ENCODE measurements at places on chromosomes 6 and 20.

DNA sequence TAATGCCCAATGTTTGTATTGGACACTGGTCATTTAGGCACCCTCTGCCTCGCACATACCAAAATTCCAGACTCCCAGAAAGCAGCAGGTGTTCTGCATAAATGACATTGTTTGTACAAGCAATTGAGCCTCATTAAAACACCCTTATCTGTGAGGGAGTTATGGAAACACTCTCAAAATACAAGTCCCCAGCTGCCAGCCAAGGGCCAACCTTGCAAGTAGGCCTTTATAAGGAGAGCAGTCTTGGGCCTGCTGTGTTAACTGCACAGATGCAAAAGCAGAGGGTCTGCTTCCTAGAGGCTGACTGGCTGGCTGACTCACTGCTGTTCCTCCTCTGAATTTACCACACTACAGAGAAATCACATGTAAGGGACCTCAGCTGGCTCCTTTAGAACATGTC lies 150.4 kb upstream of the HMGN3 start:
- no peak for DNase-seq

DNA sequence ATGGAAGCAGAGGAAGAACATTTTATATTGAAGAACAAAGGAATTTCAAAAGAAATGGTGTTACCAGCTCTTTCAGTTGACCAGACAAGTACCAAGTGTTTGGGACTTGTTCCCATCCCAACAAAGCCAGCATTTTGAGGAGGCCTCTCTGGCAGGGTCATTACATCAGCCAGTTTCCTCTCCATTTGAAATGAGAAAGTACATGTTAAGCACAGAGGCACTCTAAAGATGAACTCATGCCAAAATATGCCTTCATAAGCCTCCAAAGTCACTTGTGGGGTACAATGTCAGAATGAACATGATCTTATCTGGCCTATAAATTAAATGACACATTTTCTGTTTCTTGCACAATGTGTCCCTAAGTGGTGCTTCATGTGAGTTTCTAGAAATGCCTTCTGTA lies 223.9 kb downstream of the PRL start:
- no peak for DNase-seq

- no peak for DNase-seq
Measured at GRCh38 chr20:40481743-40482458, 207.1 kb downstream of the MAFB start.

- no peak for DNase-seq
Measured at GRCh38 chr20:23097636-23098580, 11.8 kb upstream of the CD93 start.

DNA sequence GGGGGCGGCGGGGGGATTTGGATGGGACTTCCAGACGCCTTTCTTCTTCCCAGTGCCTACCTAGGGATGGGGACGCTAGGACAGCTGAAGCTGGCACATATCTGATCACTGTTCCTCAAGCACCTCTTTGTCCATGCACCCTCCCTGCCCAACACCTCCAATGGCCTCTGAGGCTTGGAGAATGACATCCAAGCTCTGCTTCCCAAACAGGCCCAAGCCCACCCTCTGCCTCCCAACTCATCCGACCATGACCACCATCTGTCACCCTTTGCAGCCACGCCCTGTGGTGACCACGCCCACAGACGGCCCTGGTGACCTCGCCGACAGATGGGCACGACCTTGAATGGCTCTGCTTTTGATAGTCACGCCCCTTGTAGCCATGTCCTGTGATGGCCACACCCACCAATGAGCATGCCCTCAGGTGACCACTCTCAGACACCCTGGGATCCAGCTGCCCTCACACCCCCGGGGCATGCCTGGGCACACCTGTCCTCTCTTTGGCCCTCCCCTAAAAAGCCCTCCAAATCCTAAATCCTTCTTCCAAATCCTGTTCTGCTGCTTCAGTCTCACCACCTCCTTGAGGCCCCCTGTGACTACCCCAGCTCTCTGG lies 51.0 kb downstream of the SSR1 start:
- no peak for DNase-seq

- DNase-seq: no peak
Measured at GRCh38 chr6:87825821-87826221, 123.8 kb upstream of the AKIRIN2 start.

DNA sequence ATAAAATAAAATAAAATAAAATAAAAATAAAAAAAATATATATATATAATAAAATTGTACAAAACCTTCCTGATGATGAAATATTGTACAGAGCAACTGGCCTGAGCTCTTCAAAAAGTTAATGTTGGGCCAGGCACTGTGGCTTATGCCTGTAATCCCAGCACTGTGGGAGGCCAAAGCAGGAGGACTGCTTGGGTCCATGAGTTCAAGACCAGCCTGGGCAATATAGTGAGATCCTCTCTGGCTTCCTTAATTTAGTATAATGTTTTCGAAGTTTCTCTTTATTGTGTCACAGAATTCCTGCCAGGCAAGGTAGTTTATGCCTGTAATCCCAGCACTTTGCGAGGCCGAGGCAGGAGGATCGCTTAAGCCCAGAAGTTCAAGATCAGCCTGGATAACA lies 113.9 kb upstream of the SALL4 start:
- no peak for DNase-seq

Measured in stimulated activated CD4-positive, alpha-beta T cell treated with anti-CD3 and anti-CD28 coated beads, Interleukin-15, amount 100 ng/mL, for 48 hours (primary cell).